HEK293T (cell line): ENCODE measurements at places on chromosomes 13 and 19.

GRCh38 chr19:13164343-13165161 is 14.3 kb downstream of the IER2 start:
- peak; percentile 7 for DNase-seq

GRCh38 chr13:80140685-80141084 is 200.2 kb downstream of the SPRY2 start:
- DNase-seq, result no peak

GRCh38 chr19:2945575-2946184 is 909 bp upstream of the ZNF77 start:
- no peak for DNase-seq

DNA sequence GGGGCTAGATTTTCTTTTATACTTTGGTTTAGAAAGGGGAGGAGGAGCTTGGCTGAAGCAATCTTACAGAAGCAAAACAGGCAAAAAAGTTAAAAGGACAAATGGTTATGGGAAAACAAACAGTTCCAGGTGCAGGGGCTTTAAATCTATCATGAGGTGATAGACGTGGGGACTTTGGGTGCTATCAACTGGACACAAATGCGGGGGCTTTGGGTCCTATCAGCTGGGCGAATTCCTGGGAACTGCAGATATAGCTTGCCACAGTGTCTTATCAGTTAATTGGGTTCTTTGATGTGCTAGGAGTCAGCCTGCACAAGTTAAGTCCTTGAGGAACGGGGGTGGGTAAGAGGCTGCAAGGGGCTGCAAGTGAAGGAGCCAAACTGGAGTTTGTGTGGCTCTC is 260.6 kb downstream of the TUBA3C start:
- DNase-seq, result no peak

DNA sequence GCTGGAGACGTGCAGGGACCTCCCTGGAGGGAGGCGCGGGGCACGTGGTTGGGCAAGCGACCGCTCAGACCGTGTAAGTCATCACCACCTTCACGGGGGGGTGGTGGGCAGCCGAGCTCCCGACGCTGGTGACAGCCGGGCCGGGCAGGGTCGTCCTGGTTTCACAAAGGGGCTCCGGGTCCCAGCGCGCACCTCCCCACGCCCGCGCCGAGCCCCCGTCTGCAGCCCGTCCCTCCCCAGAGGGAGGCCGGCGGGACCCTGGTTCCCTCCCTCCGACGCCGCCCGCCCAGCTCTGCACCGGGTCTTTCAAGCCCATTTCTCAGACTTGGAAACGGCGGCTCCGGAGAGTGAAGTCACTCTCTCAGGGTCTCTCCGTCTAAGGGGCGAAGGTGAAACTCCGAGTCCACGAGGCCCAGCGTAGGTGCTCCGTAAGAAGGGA is 729 bp upstream of the ARID3A start:
- DNase-seq, result no peak

- DNase-seq, result no peak
These were observed 2.7 kb upstream of the IGFL4 start for GRCh38 chr19:46043519-46043918.

GRCh38 chr19:6066661-6067646 is 43.3 kb downstream of the RFX2 start:
- peak; percentile 73 for DNase-seq

GRCh38 chr13:25166306-25166705 is 5.8 kb downstream of the AMER2 start:
- DNase-seq, result no peak

GRCh38 chr13:21913010-21913409 is 242.1 kb downstream of the FGF9 start:
- peak; percentile 18 for DNase-seq

GRCh38 chr19:34428549-34429285 is 536 bp downstream of the UBA2 start:
- DNase-seq, result peak; percentile 42

- DNase-seq, result no peak
These were observed 859 bp downstream of the ZNF568 start for GRCh38 chr19:36916991-36917390.

DNA sequence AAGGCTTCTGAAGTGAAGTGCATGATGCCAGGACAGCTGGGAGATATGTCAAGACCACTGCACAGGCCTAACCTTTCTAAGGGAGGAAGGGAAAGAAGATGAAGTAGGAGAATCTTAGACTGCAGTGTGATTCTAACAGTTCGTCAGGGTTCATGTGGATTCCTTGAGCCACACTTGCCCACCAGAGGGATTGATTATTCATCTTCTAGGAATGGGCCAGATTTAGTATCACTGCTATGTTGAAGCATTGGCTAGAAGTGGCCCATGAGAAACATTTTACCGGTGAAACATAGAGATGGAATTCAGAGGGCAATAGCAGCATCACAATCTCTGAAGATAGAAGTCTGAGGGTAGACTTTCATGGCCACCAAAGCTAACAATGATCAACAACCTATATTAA is 550.8 kb upstream of the SLITRK1 start:
- no peak for DNase-seq

DNA sequence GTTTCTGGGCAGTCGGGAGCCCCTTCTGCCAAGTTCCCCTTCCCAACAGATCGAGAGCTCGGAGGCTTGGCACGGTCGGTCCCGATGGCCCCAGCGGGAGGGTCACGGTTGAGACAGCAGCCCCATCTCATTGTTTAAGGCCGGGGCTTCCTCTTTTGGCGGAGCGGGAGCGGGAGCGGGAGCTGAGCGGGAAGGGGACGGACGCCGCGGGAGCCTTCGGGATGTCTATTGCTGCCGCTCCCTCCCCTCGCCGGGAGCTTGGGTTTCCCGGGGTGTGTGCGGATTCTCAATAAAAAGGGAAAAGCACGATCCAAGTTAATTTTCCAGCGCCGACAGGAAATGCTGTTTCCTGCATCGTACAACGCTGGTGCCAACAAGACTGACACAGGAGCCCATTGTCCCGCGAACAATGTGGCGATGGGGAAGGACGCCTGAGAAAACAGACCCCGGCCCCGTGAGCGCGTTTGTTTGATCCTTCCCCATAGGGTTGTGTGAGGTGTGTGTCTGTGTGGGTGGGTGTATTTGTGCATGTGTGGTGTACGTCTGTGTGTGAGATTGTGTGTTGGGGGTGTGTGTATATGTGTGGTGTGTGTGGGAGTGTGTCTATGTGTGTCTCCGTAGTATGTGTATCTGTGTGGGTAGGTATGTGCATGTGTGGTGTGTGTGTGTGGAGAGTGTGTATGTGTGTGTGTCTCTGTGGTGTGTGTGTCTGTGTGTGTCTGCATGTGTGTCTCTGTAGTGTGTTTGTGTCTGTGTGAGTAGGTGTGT is 36.3 kb upstream of the FLT1 start:
- peak; percentile 61 for DNase-seq

DNA sequence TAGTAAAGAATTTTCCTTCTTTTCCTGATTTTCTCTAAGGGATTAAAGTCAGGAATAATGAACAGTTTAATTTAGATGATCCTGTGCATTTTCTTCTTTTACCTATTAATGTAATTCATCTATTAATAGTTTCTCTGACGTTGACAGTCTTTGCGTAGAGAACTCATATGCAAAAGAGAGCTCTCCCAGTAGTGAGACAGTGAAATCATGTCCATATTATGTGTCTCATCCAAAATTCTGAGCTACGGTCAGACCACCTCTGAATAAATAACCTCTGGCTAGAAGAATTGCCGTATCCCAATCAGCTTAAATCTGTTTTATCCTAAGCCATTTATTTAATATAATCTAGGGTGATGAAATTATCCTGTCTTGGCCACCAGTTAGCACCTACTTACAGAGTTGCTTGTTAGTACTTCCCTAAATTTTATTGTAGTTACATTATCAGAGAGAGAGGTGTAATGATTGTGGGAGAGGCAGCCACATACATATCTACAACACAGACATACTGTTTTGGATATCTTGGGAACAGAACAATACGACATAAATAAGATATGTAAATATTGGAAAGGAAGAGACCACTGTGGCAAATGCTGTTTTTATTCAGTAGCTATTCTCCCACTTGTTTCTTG is 30.7 kb downstream of the PDS5B start:
- no peak for DNase-seq

DNA sequence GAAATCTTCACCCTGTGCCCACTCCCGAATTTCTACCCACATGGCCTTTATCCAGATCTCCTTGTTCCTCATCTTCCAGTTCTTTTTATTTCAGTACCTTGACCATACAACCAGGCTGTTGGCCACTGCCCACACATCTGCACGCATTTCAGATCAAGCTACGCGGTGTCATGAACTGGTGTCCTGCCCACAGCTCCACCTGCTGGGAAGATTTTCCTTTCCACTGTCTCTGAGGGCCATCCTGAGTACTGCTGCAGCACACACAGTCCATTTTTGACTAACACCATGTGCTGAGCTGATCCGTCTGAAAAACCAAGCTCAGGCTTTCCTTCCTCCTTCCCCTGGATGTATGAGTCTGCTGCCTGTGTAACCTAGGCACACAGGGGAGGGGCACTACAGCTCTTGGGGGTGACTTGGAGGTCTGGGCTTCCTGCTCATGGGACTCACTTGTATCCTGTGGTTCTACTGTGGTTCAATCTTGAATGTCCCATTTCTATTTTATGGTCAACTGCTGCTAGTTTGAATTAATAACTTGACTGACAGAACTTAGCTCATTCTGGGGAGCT is 71.9 kb downstream of the WASF3 start:
- DNase-seq, result no peak

DNA sequence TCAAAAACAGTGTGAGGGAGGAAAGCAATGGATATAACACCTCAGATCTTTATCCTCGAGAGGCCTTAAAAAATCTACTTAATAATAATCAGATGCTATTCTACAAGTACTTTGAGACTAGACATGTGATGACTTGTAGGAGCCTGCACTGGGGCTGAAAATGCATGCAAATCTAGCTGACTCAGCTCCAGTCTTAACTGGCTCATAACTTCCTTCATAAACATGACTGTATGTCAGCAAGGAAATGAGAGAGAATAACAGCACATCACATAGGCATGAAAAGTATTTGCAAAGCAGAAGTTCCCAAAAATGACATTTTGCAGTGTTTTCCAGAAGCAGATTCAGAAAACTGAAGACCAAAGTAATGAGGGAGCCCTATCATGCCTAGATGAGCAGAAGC is 38.1 kb downstream of the PSG5 start:
- DNase-seq, result no peak

GRCh38 chr19:10640361-10640760 is 13.8 kb upstream of the ILF3 start:
- DNase-seq, result no peak

GRCh38 chr13:29532116-29532515 is 63.4 kb downstream of the SLC7A1 start:
- no peak for DNase-seq

DNA sequence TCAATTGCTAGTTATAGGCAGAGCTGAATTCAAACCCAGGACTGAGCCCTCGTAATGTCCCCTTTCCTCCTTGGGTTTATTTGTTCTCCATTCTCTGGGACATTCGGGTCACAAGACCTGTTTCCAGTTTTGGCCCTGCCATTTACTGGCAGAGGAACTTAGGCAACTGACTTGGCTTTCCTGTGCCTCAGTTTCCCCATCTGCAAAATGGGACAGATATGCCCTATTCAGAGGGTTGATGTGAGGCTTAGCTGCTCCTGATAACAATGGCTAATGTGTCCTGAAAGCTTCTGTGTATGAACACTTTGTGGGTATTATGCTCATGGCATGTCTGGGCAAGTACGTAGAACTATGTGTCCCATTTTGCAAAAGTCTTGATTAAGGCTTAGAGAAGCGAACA is 996 bp downstream of the ZNF524 start:
- DNase-seq, result no peak

DNA sequence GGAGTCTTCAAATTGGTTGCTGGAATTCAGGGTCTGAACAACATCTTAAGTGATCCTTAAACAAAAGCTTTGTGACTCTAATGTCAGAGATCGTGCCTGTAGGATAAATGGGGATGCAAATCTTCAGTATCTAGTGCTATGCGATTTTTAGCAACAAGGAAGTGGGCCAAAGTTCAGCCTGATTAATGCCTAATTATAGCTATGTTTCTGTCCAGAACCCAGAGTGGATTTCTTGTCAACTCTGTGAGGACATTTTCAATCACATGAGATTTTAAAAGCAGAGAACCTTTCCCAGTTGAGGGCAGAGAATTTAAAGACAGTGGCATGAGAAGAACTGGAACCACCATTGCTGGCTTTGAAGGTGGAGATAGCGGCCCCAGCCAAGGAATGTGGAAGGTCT is 84.3 kb upstream of the PCDH9 start:
- DNase-seq, result no peak

DNA sequence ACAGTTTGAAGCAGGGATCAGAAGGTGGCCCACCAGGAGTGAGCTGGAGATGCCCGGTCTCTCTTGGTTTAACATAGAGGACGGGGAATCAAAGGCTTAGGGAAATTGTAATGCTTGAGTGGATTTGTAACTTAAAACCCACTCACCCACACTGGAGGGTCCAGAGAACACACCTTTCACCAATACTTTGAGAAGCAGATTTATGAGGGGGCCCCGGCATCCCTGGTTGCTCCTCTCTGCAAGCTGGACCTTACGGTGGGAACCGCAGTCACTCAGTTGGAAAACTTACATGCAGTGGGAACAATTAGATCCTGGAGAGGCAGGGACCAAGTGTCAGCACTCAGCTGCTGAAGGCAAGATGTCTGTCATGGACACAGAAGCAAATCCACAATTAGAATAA is 20.5 kb downstream of the PPP5C start:
- no peak for DNase-seq

DNA sequence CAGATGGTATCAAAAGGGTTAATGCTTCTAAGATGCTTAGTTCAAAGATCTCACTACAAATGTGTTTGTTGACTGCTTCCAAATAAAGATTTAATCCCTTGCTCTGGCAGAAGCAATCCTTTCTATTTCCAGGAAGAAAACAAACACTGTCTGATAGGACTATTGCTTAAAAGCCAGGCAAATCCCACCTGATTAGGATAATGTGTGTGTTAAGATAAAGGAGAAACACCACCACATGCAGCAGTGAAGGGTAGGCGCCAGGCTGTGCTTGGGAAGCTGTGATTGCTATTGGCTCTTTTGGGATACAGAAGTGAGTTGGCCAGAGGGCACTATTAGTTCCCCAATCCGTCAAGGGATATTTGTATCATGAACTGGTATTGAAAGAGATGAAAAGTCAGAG is 62.8 kb upstream of the LRCH1 start:
- DNase-seq, result no peak

DNA sequence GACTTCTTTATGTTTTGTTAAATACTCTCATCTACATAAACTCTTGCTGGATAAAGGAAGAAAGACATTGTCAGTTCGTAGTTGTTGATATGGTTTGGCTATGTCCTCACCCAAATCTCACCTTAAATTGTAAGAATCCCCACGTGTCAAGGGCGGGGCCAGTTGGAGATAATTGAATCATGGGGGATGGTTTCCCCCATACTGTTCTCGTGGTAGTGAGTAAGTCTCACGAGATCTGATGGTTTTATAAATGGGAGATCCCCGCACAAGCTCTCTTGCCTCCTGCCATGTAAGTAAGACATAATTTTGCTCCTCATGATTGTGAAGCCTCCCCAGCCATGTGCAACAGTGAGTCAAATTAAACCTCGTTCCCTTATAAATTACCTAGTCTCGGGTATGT is 3.6 kb downstream of the ADGRE1 start:
- no peak for DNase-seq
